WTC11 (cell line): ENCODE measurements at places on chromosomes 16 and 17. TPM values are rescaled to one million over a fixed set of nuclear protein-coding genes. Genes with fewer than 3 reads are reported as not detected.

TMEM100 gene
- 0.39 to 1.1 TPM (median 0.57 TPM) in 3 replicates for total RNA-seq

LGALS9B gene
- not detected in 3 replicates for total RNA-seq

ST6GALNAC2 gene
- 0.30 TPM in 1 of 3 replicates, not detected in the others for total RNA-seq

PSMD11 gene
- 133 to 155 TPM (median 146 TPM) in 3 replicates for total RNA-seq

NAE1 gene
- total RNA-seq = 103 to 129 TPM (median 107 TPM) in 3 replicates

CBX2 gene
- total RNA-seq = 78.1 to 85.5 TPM (median 78.7 TPM) in 3 replicates

MARVELD3 gene
- 29.2 to 31.0 TPM (median 30.0 TPM) in 3 replicates for total RNA-seq

KRT39 gene
- total RNA-seq = not detected in 3 replicates

TMEM220 gene
- total RNA-seq = 2.4 to 4.0 TPM (median 2.9 TPM) in 3 replicates

TCAP gene
- 2.5 to 2.9 TPM (median 2.8 TPM) in 3 replicates for total RNA-seq

TBC1D26 gene
- total RNA-seq = 2.2 to 3.6 TPM (median 3.5 TPM) in 3 replicates

TERB1 gene
- total RNA-seq = not detected in 3 replicates

KIF2B gene
- total RNA-seq = not detected in 3 replicates

TPPP3 gene
- 0.57 to 0.74 TPM (median 0.64 TPM) in 3 replicates for total RNA-seq

PRKCB gene
- total RNA-seq = 6.9 to 13.4 TPM (median 11.3 TPM) in 3 replicates

CTF1 gene
- 1.4 to 1.9 TPM (median 1.6 TPM) in 3 replicates for total RNA-seq

MYH11 gene
- total RNA-seq = 0.69 to 0.74 TPM (median 0.69 TPM) in 3 replicates

ZSCAN10 gene
- total RNA-seq = 263 to 286 TPM (median 271 TPM) in 3 replicates

HBA1 gene
- 2.1 to 3.4 TPM (median 3.1 TPM) in 3 replicates for total RNA-seq

WSCD1 gene
- total RNA-seq = 57.5 to 80.2 TPM (median 71.9 TPM) in 3 replicates

TPSG1 gene
- not detected in 3 replicates for total RNA-seq

TMC5 gene
- total RNA-seq = 2.1 to 4.6 TPM (median 3.1 TPM) in 3 replicates

PROCA1 gene
- total RNA-seq = 28.4 to 33.9 TPM (median 31.7 TPM) in 3 replicates

MYH3 gene
- 1.5 to 2.6 TPM (median 1.6 TPM) in 3 replicates for total RNA-seq

LONP2 gene
- 28.4 to 32.4 TPM (median 30.9 TPM) in 3 replicates for total RNA-seq

CTRB1 gene
- total RNA-seq = 3.9 to 5.7 TPM (median 5.7 TPM) in 3 replicates

NPB gene
- total RNA-seq = 1.9 to 2.1 TPM (median 1.9 TPM) in 3 replicates

ADAMTS18 gene
- total RNA-seq = 0.17 to 0.94 TPM (median 0.23 TPM) in 3 replicates

CD300E gene
- not detected in 3 replicates for total RNA-seq
